ENCODE measurements at places on chromosomes 11 and 22.

DNA sequence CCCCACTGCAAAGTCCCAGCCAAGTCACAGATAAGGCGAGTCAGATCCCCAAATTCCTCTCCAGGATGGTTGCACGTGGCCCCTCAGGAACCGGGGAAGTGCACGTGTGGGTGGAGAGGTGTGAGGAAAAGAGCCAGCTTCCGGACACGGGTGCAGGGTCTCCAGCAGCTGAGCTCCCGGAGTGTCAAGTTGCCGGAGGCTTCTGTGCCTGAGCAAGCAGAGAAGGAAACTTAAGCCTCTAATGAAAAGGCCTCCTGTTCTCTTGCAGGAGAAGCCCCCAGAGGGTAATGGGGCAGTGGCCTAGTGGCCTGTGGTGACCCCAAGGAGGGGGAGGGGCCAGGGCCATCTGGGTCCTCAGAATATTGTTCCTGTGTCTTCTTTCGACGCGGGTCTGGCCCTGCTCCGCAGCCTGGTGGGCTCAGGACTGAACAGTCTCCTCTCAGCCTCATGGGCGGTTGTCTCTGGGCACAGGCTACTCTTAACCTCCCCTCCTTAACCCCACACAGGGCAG is 147.9 kb downstream of the FEZ1 start:
- H3K36me3 ChIP-seq: no peaks in the 10 kb centered on the region
- no peak overlapping the region for H3K4me3 ChIP-seq
- H3K4me1 ChIP-seq: no peaks in the 10 kb centered on the region

DNA sequence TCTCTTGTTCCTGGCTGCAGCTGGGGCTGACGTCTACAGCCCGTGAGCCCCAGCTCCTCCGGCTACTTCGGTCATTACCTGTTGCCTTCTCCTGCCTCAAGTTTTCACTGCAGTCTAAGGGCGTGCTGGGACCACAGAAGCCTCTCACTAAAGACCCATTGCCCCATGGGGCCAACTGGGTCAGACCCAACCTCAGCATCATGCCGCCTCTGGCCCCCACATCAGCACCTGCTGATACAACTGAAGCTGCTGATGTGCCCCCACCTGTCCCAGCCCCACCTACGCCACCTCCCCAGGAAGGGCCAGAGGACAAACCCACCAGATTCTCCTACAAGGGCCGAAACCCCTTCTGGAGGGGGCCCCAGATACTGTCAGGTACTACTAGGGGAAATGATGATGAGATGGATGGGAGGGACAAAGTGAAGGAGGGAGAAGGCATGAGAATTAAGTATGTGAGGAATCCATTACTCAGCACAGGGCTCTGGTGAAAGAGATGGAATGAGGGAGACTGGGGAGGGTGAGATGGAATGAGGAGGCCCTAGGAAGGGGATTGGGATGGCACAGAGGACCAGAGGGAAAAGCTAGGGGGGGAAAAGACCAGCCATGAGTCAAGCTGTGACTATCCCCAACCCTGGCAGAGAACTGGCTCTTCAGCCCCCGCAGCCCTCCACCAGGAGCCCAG is 5.1 kb downstream of the C11orf42 start:
- no peak overlapping the region for H3K27ac ChIP-seq
- DNase-seq: no peak
- peaks cover 51% of the 10 kb centered on the region for H3K36me3 ChIP-seq
- H3K27me3 ChIP-seq: no peaks in the 10 kb centered on the region
- no peak overlapping the region for H3K4me3 ChIP-seq

- H3K27ac ChIP-seq: no peak overlapping the region
- peaks cover 72% of the 10 kb centered on the region for H3K27me3 ChIP-seq
Measured at GRCh38 chr11:67373648-67374570, 511 bp upstream of the CLCF1 start.

DNA sequence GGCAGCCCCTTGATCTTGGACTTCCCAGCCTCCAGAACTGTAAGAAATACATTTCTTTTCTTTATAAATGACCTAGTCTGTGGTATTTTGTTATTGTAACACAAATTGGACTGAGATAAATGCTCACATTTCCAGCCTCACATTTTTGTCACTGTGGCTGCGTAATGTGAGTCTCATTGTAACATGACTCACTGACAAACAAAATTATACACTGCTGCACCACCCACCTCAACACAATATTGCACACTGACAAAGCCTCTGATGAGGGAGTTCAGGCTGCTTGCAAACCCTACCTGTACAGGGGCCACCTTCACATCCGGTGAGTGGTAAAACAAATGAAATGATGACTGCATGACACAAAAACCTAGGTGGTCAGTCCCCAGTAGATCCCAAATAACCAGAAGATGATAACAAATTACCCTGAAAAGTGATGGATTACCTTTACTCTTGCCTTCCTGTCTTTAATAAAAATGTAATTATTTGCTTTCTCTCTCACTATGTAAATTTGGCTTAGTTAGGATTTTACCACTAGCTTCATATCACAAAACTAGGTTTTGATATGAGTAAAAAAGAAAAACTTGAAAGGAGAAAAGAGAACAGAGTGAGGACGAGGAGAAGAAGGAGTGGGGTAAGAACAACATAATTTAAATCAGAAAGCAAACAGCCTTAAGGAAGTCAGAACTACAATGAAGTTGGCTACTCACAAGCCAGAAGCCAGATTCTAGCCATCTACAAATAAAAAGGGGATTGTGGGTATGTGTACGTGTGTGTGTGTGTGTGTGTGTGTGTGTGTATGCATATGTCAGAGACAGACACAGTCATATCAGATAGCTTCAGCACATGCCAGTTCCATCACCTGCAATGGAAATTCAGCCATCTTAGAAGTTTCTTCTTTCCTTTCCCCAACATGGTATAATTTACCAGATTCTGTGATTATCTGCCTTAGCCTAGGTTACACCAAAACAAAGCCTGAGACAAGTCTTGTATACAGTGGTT is 53.4 kb upstream of the SESN3 start:
- no peaks in the 10 kb centered on the region for H3K36me3 ChIP-seq
- no peaks in the 10 kb centered on the region for H3K4me1 ChIP-seq
- H3K27ac ChIP-seq: no peak overlapping the region
- H3K4me3 ChIP-seq: no peak overlapping the region

GRCh38 chr22:26910845-26911244 is 253.5 kb downstream of the MIAT start:
- no peak overlapping the region for H3K4me3 ChIP-seq
- H3K27ac ChIP-seq: no peak overlapping the region
- no peaks in the 10 kb centered on the region for H3K36me3 ChIP-seq
- peaks cover 3% of the 10 kb centered on the region for H3K27me3 ChIP-seq
- no peaks in the 10 kb centered on the region for H3K4me1 ChIP-seq

DNA sequence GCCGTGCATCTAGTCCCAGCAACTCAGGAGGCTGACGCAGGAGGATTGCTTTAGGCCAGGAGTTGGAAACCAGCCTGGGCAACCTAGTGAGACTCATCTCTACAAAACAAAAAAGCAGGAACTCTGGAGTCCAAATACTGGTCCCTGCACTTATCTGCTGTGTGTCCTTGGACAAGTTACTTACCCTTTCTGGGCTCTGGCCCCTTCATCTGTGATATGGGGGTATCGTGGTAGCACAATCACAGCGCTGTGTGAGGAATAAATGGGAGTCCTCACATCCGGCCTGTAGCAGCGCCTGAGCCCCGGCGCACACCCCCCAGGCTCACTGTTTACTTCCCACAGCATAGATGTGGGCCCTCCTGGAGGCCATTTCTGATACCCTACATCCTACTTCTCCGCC is 44.2 kb upstream of the MYH9 start:
- H3K36me3 ChIP-seq: no peaks in the 10 kb centered on the region
- no peaks in the 10 kb centered on the region for H3K27me3 ChIP-seq
- H3K4me1 ChIP-seq: peaks cover 15% of the 10 kb centered on the region
- no peak overlapping the region for H3K4me3 ChIP-seq
- no peak for DNase-seq

DNA sequence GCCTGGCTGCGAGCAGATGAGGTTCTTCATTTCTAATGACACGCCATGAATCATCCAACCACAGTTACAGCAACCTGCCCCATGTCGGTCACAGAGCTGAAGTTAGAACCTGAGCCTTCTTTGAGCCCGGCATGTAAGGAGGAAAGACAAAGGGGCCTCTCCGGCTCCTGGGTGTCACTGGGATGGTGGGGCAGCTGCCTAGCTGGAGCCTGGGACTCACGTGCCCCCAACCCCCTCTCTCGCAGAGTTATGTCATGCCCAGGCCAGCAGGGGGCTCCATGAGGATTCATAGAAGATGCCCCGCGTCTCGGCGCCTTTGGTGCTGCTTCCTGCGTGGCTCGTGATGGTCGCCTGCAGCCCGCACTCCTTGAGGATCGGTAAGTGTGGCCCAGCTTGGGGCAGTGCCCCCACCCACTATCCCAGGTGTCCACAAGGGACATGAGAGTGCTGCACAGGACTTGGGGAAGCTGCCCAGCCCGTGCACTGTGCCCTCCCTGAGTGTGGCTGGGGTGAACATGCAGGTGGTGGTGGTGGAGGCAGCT is 148.5 kb downstream of the GRIK4 start:
- H3K27ac ChIP-seq: no peak overlapping the region
- H3K4me3 ChIP-seq: no peak overlapping the region
- H3K27me3 ChIP-seq: peaks cover 11% of the 10 kb centered on the region
- H3K36me3 ChIP-seq: no peaks in the 10 kb centered on the region

- peaks cover 89% of the 10 kb centered on the region for H3K36me3 ChIP-seq
- H3K27ac ChIP-seq: no peak overlapping the region
- H3K4me1 ChIP-seq: peaks cover 34% of the 10 kb centered on the region
- no peak overlapping the region for H3K4me3 ChIP-seq
- no peak for DNase-seq
Measured at GRCh38 chr22:28023774-28024173, 104.7 kb upstream of the PITPNB start.

GRCh38 chr11:85955531-85955930 is 100.3 kb downstream of the CCDC83 start:
- H3K4me3 ChIP-seq: no peak overlapping the region
- no peak overlapping the region for H3K27ac ChIP-seq
- DNase-seq: no peak
- H3K27me3 ChIP-seq: no peaks in the 10 kb centered on the region
- H3K36me3 ChIP-seq: peaks cover 54% of the 10 kb centered on the region

DNA sequence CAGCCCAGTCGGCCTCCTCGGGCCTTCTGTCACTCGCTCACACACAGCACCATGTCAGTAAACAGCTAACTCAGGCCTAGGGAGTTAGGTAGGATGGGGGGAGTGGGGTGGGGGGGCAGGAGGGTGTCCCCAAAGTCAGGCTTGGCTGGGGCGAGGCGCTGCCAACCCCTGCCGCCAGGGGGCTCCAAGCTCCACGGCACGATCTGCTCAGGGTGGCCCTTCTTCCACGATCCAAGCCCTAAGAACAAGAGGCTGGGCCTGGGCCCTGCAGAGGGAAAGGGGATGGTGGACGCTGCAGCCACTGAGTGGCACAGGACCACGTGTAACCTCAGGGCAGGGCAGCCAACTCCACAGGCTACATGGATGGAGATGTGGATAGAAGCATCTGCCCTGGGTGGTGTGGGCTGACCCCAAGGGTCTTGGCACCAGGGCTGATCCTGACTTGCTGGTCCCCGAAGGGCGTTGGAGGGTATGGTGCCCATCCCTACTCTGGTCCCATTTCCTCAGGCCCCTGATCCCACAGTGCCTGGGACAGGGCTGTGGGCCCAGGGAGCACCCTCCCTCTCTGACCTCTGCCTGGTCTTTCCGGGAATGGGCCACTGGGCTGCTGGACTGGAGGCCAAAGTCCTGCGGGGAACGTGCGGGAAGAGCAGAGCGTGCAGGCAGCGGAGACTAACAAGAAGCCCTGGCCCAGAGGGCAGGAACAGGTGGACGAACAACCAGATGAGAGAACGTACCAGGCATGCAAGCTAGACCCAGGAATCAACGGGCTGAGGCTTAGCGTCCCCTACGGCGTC is 29.1 kb upstream of the TXNRD2 start:
- no peaks in the 10 kb centered on the region for H3K27me3 ChIP-seq
- H3K4me1 ChIP-seq: peaks cover 10% of the 10 kb centered on the region
- no peak overlapping the region for H3K4me3 ChIP-seq
- peaks cover 48% of the 10 kb centered on the region for H3K36me3 ChIP-seq

DNA sequence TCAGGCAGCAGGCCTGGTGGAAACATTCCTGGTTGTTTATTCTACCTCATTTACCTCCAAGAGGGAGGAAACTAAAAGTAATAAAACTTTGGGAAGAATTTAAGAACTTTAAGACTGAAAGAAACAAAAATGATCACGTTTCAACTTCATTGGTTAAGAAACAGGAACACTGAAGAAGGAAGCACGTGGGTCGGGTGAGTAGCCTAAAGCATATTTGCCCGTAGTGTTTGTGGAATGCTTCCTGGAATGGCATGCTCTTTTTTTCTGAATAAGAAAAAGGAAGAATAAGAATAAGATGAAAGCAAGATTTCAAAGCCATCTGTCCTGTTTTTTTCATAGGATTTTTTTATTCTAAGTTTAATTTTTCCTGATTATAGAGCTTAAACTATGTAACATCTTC is 83.1 kb downstream of the WNT11 start:
- DNase-seq: no peak
- no peaks in the 10 kb centered on the region for H3K4me1 ChIP-seq
- H3K27me3 ChIP-seq: no peaks in the 10 kb centered on the region
- H3K4me3 ChIP-seq: no peak overlapping the region

DNA sequence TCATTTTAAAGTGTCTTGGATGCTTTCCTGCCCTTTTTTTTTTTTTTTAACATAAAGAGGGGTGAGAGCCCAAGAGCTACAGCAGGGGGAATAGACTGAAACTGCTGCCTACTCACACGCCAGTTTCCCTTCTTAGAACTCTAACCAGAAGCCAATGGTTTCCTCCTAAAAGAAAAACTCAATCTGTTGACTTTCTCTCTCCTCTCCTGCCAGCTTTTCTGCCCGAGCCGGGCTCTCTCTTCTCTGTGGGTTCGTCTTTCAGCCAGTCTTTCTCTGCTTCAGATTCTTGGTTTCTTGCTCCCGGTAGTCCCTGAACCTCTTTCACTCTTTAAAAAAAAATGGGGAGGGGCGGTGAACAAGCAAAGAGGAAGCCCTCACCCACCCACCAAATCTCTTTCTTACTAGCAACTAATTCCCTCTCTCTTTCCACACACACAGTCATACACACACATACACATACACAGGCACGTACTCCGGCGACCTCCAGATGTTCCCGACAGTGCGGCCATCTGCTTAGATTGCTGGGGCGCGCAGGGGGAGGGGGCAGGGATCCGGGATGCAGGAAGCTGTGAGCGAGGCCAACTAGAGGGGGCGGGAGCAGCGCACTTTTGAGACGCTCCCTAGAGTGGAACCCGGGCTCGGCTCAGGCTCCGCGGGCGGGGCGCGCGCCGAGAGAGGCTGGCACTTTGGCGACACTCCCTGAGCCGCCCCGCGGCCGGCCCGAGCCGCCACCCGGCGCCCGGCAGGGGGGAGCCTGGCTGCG is 444 bp upstream of the TSKU start:
- H3K4me1 ChIP-seq: peaks cover 32% of the 10 kb centered on the region
- H3K27me3 ChIP-seq: no peaks in the 10 kb centered on the region
- H3K4me3 ChIP-seq: peak overlapping the region; percentile 59
- peak; percentile 93 for DNase-seq

DNA sequence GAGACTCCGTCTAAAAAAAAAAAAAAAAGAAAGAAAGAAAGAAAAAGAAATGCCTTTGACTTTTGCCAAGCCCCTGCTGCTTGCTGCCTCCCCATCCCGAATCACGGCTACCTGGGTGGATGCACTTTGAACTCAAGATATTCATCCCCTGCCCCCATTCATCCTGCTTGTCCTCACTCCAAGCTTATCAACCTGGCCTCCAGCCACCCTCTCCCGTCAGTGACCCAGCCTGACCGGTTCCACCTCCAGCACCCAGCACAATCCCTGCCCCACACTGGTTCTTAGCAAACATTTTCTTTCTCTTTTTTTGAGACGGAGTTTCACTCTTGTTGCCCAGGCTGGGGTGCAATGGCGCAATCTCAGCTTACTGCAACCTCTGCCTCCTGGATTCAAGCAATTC is 44.4 kb downstream of the CYTH4 start:
- H3K36me3 ChIP-seq: no peaks in the 10 kb centered on the region
- H3K27ac ChIP-seq: no peak overlapping the region

- H3K4me3 ChIP-seq: no peak overlapping the region
- DNase-seq: no peak
- H3K27ac ChIP-seq: no peak overlapping the region
- H3K27me3 ChIP-seq: peaks cover 7% of the 10 kb centered on the region
Measured at GRCh38 chr11:94507485-94507884, 4.8 kb upstream of the C11orf97 start.

All from DND-41 (cell line).